ENCODE measurements at places on chromosomes 11 and 22. TPM values are rescaled to one million over a fixed set of nuclear protein-coding genes. Genes with fewer than 3 reads are reported as not detected.

DNA sequence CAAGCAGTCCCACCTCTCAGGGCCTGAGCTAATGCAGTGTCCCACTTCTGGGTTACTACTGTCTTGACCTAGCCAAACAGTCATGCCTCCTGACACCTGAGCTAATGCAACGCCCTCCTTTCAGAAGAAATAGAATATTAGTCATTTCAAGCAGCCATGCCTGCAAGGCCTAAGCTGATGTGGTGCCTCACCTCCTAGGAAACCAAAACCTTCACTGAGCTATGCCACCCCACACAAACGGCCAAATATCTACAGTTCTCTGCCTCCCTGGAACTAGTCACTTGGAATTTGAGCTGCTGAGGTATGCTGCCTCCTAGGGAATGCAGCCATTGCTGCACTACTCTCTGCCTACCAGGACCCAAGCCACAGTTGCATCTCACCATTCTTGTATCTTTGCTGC, 8.3 kb upstream of the MS4A6E start:
- H3K4me3 ChIP-seq = no peak overlapping the region
- no peak for DNase-seq
- H3K27ac ChIP-seq = no peak overlapping the region
- no peaks in the 10 kb centered on the region for H3K36me3 ChIP-seq
- H3K27me3 ChIP-seq = no peaks in the 10 kb centered on the region

DNA sequence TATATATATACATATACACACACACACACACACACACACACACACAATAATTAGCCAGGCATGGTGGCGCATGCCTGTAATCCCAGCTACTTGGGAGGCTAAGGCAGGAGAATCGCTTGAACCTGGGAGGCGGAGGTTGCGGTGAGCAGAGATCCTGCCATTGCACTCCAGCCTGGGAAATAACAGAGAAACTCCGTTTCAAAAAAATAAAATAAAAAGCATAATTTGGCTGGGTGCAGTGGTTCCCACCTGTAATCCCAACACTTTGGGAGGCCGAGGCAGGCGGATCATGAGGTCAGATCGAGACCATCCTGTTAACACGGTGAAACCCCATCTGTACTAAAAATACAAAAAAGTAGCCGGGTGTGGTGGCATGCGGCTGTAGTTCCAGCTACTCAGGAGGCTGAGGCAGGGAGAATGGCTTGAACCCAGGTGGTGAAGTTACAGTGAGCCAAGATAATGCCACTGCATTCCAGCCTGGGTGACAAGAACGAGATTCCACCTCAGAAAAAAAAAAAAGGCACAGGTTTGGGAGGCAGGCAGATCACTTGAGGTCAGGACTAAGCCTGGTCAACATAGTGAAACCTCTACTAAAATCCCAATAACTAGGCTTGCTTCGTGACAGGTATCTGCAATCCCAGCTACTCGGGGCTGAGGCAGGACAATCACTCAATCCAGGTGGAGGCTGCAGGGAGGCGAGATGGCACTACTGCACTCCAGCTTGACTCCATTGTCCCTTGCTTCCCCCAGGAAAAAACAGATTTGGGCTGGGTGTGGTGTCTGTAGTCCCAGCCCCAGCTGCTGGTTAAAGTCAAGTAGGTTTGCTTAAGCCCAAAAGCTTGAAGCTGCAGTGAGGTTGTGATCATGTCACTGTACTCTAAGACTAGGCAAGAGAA, 11.8 kb upstream of the WDR74 start:
- H3K27me3 ChIP-seq = no peaks in the 10 kb centered on the region
- H3K4me3 ChIP-seq = no peak overlapping the region
- H3K4me1 ChIP-seq = peaks cover 14% of the 10 kb centered on the region
- DNase-seq = no peak
- peaks cover 38% of the 10 kb centered on the region for H3K36me3 ChIP-seq
- no peak overlapping the region for H3K27ac ChIP-seq

GRCh38 chr11:60717956-60718355, 6.6 kb upstream of the MS4A18 start:
- peaks cover 38% of the 10 kb centered on the region for H3K27me3 ChIP-seq
- no peak overlapping the region for H3K4me3 ChIP-seq
- DNase-seq = no peak
- H3K27ac ChIP-seq = no peak overlapping the region
- H3K36me3 ChIP-seq = no peaks in the 10 kb centered on the region
- H3K4me1 ChIP-seq = no peaks in the 10 kb centered on the region

DNA sequence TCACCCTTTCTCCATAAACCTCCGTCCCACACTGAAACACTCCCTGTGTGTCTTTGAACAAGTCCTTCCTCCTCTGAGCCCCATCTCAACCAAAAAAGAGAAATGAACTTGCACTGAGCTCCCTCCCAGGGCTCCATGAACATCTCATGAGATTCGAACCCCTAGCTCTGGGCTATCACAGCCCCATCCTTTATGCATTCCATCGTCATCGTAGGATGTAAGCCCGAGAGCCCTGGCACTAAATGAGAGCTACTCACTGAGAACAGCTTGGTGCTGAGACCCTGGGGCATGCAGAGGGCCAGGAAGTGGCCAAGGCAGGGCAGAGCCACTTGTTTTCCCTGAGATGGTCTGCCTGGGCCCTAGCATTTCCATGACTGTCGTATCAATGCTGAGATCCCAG, 12.9 kb upstream of the SLC43A3 start:
- H3K36me3 ChIP-seq = no peaks in the 10 kb centered on the region
- H3K4me3 ChIP-seq = no peak overlapping the region
- no peaks in the 10 kb centered on the region for H3K4me1 ChIP-seq
- H3K27me3 ChIP-seq = no peaks in the 10 kb centered on the region
- no peak overlapping the region for H3K27ac ChIP-seq
- DNase-seq = no peak

DNA sequence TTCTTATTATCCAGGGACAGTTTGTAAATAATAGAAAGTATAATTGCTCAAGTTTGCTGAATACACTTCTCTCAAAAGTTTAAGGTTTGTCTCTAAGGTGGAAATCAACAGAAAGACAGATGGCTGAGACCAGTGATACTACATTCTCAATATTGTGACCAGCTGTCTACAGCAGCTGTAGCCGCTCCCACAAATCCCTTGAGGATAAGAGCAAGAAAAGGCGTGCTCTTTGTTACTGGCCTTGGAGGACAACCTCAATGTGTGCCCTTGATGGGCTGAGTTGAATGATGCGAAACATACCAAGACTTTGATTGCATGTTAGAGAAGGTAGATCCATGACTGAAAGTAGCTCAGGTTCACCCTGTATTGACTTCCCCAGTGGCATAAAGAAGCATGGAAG, 6.1 kb downstream of the OR6M1 start:
- H3K27me3 ChIP-seq = no peaks in the 10 kb centered on the region
- H3K4me1 ChIP-seq = no peaks in the 10 kb centered on the region
- no peak for DNase-seq
- no peak overlapping the region for H3K27ac ChIP-seq
- no peak overlapping the region for H3K4me3 ChIP-seq
- no peaks in the 10 kb centered on the region for H3K36me3 ChIP-seq

DNA sequence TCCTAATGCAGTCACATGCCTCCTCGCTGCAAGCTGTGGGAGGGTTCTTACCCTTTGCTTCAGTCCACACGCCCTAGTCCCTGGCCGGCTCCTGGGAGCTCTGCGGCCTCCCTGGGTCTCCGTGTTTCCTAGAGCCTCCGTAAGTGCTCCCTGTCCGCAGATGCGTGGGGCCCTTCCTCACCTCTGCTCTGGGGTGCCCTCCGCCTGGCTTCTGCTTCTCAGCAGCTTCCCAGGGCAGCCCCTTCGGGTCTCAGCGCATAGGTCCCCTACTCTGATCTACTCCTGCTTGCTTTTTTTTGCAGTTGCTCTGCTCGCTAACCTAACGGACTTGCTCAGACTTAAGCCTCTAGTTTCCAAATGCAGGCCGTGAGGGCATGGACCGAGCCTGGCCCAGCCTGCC, 22.4 kb downstream of the CAPN1 start:
- H3K27ac ChIP-seq = no peak overlapping the region
- H3K27me3 ChIP-seq = no peaks in the 10 kb centered on the region
- H3K4me1 ChIP-seq = no peaks in the 10 kb centered on the region
- peaks cover 24% of the 10 kb centered on the region for H3K36me3 ChIP-seq
- no peak overlapping the region for H3K4me3 ChIP-seq

DNA sequence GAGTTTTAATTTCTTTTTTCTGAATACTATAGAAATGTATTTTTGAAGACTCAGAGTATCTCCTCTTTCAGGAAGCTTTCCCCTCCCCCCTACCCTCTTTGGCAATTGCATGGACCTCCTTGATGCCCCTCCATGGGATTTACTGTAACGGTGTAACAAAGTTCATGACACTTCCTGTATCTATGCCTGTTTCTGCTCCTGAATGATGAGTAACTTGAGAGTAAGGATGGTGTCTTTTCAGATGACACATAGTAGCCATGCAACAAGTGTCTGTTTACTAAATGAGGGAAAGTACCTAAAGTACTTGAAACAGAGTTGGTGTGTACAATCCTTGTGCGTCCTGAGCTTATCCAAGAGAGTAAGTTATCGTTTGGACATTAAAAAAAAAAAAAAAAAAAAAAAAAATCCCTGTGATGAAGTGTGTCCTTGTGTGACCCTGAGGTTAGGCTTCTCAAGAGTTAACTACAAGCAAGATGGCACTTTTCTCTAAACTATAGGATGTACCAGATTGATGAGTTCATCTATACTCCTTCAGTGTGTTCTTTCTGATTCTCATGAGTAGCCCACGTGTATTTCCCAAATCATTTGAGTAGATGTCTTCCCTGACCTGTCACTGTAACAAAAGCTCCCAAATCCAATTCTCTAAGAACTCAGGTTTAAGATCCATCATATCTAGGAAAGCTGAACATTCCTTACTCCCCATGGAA, 7.4 kb downstream of the ETS1 start:
- H3K4me1 ChIP-seq = no peaks in the 10 kb centered on the region
- H3K36me3 ChIP-seq = no peaks in the 10 kb centered on the region
- H3K27ac ChIP-seq = no peak overlapping the region
- no peak overlapping the region for H3K4me3 ChIP-seq
- DNase-seq = no peak

DNA sequence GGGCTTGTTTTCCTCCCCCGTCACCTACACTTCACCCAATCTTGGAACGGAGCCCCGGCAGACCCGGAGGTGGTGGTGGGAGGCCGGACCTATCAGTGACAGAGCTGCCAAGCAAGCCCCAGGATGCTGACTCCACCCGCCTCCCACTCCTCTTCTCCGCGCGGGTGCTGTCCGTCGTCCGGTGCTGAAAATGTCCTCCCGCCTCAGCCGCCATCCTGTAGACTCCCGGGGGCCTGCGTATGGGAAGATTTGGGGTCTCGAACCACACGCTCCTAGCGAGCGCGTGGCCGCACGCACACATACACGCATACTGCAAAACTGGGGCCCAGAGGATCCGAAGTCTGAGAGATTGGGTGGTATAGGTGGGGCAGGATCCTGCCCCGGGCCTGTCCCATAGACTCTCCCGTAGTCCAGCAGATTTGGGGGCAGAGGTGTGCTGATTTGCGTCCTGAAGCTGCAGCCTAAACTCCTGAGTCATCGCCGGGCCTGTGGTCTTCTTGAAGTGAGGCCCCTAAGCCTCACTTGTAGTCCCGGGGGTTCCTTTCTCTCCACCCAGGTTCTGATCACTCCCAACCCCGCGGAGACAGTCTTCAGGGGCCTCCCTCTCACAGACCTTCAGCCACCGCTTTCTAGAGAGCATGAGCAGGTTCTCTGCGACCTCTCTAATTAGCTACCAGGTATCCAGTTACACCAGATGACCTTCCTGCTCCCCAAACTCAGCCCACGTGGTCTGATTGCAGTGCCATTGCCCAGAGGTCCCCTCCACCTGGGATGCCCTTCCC, 796 bp upstream of the YIF1A start:
- no peaks in the 10 kb centered on the region for H3K27me3 ChIP-seq
- peak overlapping the region; percentile 84 for H3K4me3 ChIP-seq
- H3K27ac ChIP-seq = peak overlapping the region; percentile 97
- DNase-seq = no peak

DNA sequence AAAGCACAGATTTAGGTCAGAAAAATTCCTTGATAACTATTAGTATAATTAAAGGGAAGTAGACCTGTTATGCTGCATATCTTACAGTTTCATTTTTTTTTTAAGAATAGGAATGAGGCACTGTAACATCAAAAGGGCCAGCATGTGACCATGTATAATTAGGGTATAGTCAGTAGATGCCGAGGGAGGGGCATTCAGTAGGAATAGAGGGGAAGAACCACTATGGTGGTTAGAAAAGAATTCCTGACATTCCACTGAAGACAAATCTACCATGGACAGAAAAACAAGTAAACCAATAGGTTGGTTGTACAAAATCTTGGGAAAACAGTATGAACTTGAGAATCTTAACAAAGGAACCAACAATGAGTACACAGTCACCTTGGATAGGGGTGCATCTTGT, 78.4 kb upstream of the CCDC179 start:
- DNase-seq = no peak
- no peak overlapping the region for H3K27ac ChIP-seq
- H3K4me1 ChIP-seq = no peaks in the 10 kb centered on the region
- H3K4me3 ChIP-seq = no peak overlapping the region
- no peaks in the 10 kb centered on the region for H3K36me3 ChIP-seq

GRCh38 chr11:108818971-108819370, 154.1 kb downstream of the DDX10 start:
- H3K27me3 ChIP-seq = no peaks in the 10 kb centered on the region
- H3K36me3 ChIP-seq = no peaks in the 10 kb centered on the region
- no peaks in the 10 kb centered on the region for H3K4me1 ChIP-seq
- H3K4me3 ChIP-seq = no peak overlapping the region
- DNase-seq = no peak
- no peak overlapping the region for H3K27ac ChIP-seq

- no peaks in the 10 kb centered on the region for H3K36me3 ChIP-seq
- no peaks in the 10 kb centered on the region for H3K4me1 ChIP-seq
- DNase-seq = no peak
- H3K27me3 ChIP-seq = no peaks in the 10 kb centered on the region
- no peak overlapping the region for H3K27ac ChIP-seq
Observed at GRCh38 chr11:3340025-3340424, 38.9 kb downstream of the ZNF195 start.

DNA sequence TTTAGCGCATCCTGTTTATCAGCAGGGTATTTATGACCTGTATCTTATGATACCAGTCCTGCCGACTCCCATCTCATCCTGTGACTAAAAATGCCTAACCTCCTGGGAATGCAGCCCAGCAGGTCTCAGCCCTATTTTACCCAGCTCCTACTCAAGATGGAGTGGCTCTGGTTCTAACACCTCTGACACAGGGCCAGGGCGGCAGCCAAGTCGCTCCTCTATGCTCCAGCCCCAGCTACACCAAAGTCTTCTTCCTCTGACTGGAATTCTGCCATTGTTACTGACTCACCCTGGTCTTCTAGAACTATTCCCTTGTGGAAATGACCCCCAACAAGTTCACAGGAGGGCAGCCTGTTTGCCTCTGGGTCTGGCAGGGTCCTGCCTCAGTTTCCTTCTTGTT, 7.9 kb upstream of the C1QTNF6 start:
- H3K4me1 ChIP-seq = peaks cover 28% of the 10 kb centered on the region
- H3K27ac ChIP-seq = no peak overlapping the region
- no peaks in the 10 kb centered on the region for H3K36me3 ChIP-seq
- H3K4me3 ChIP-seq = no peak overlapping the region

Gene TMEM134
- 135 TPM for polyA plus RNA-seq

Gene TMPRSS4
- polyA plus RNA-seq = not detected

Gene MFRP
- not detected for polyA plus RNA-seq

Gene CELF1
- polyA plus RNA-seq = 47.5 TPM

Gene PGA5
- polyA plus RNA-seq = not detected

Gene OR51B5
- 0.15 TPM for polyA plus RNA-seq

Gene OR51B2
- polyA plus RNA-seq = not detected

Gene DCHS1
- 3.0 TPM for polyA plus RNA-seq

Data from SK-N-SH (cell line).